Activated naive CD4-positive, alpha-beta T cell treated with anti-CD3 and anti-CD28 coated beads, Interleukin-2, amount 10 ng/mL, durations not matched to agents 7 days and 5 days (primary cell): ENCODE measurements at places on chromosomes 1 and 21.

DNA sequence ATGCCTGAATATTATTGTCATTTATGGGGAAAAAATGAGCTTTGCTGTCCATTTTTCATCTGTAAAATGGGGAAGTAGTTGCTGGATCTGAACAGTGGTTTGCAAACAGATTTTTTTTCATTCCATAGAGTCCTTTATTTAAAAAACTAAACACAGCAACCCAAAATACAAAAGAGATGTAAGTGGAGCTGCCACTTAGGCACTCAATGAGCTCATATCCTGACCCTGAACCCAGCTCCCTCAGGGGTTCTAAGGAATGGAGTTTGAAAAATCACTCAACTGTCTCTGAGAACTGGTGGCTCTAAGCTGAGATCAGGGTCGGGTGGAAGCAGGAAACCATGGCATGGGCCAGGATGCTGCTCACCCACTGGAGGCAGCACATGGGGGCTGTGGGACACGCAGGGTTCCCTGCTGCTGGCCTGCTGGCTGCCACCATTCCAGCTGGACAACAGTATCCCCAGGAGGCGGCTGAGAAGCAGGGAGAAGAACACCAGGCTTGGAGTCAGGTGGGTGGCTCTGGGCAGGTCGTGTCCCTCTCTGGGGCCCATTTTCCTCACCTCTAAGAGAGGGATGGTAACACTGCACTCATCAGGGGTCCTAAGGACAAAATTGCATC, 9.6 kb upstream of the ECE1 start:
- no peak for DNase-seq

DNA sequence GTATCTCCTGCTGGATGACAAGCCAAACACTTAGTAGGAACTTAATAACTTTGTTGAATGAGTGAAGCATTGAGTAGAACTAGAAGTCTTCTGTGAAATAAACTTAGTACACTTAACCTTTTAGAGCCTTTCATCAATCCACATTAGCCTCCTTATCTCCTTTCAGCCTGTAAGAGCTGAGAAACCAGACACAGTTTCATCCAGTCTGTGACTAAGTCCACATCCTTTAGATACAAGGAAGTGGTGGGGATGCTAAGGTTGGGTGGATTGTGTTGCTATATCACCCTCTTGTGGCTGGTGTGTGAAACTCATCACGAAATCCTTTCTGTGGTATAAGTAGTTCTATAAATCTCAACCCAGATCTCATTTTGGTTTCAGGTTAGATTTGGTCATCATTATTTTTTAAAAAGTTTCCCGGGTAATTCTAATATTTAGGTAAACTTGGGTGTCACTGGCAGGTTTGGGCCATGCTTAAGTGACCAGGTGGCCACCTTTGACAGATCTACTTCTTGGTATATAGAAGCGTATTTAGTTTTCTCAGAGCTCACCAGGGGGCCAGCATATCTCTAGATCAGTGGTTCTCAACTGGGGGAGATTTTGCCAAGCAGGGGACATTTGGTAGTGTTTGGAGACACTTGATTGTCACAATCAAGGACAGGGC, 27.8 kb upstream of the CD84 start:
- peak; percentile 76 for DNase-seq

DNA sequence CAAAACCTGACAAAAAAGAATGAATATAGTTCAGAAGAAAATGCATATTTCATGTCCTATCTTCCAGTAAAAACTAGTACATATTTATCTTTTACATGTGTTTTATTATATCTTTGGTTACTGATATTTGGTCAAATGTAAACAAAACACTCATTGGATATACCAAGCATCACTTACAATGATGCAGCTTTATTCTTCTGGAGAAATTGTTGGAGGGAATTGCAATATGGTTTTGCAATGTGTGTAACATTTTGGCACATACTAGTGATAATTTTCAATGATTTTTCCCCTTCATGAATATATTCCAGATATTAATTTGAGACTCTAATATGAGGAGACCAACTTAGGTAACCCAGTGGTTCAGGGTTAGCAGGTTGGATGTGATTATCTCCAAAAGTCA, 146.1 kb downstream of the ZC3H11B start:
- no peak for DNase-seq

DNA sequence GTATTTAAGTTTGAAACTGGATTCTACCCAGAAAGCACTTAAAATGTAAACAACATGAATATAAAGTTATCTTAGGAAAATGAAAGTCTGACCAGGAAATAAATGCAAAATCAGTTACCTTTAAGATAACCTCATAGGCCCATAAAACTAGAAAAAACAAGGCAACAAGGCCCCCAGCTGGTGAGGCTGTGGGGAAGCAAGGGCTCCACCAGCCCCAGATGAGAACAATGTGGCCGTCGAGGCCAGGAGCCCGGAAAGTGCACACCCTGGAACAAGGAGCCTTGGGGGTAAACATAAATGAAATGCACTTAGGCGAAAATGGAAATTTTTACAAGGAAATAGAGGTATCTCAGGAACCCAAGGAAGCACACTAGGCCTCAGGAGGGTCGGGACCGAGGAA, 37.9 kb upstream of the BMP8B start:
- DNase-seq, result no peak

GRCh38 chr1:215400741-215401140, 166.4 kb upstream of the KCTD3 start:
- no peak for DNase-seq

DNA sequence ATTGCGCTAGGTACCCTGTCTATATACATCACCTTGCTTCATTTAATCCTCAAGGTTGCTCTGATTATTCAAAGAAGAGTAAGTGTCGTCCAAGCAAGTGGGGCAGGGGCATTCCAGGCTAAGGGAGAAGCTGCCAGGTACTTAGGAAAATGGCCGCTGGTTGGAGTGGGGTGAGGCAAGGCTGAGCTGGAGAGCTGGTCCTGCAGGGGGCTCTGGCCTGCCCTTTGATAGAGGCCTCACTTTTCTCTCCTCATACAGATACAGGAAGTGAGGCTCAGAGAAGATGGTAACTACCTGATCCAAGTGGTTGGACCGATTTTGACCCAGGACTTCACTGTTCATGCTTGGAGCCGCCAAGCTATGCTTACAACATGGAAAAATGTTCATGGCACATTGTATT, 86.9 kb upstream of the ZBTB40 start:
- DNase-seq, result peak; percentile 5

- DNase-seq, result no peak
These were observed 47.6 kb upstream of the SAMD13 start for GRCh38 chr1:84253891-84254290.

- no peak for DNase-seq
These were observed 44.5 kb upstream of the DISP3 start for GRCh38 chr1:11434501-11434900.

- no peak for DNase-seq
These were observed 129.6 kb downstream of the PRDM16 start for GRCh38 chr1:3198371-3199271.

DNA sequence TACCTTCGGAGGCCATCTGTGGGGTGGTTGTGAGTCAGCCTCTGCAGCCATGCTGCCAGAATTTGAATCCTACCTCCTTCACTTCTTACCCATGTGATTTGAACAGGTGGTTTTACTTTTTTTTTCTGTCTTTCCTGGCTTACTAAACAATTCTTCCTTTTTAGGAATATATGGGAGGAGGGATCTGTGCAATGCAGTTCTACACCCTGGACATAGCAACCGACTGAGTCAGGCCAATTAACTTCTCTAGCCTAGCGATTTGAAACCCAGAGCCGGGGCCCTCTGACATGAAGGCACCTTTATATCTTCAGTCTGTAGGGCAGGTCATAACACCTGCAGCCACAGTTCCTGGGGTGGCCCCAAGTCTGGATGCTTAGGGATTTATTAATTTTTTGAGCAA, 83.6 kb downstream of the ST6GALNAC3 start:
- DNase-seq, result no peak

- DNase-seq, result no peak
These were observed 992 bp upstream of the C1QA start for GRCh38 chr1:22635436-22635835.

DNA sequence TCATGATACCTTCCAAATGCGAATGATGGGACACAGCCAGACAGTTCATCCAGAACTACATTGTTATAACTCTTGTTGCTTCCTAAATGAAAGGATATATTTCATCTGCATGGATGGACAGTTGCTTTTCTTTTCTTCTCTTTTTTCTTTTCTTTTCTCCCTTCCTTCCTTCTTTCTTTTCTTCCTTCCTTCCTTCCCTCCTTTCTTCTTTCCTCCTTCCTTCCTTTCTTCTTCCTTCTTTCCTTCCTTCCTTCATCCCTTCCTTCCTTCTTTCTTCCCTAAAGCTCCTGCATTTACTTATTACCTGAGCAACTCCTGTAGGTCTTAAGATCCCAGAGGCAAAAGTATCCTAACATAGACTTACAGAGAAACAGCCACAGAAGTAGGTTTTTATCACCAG, 221.6 kb downstream of the DUSP10 start:
- DNase-seq, result no peak

- no peak for DNase-seq
These were observed 631.6 kb upstream of the CAMK1G start for GRCh38 chr1:208951908-208952307.

- DNase-seq, result no peak
These were observed 8.0 kb upstream of the FAM20B start for GRCh38 chr1:179017383-179018326.

DNA sequence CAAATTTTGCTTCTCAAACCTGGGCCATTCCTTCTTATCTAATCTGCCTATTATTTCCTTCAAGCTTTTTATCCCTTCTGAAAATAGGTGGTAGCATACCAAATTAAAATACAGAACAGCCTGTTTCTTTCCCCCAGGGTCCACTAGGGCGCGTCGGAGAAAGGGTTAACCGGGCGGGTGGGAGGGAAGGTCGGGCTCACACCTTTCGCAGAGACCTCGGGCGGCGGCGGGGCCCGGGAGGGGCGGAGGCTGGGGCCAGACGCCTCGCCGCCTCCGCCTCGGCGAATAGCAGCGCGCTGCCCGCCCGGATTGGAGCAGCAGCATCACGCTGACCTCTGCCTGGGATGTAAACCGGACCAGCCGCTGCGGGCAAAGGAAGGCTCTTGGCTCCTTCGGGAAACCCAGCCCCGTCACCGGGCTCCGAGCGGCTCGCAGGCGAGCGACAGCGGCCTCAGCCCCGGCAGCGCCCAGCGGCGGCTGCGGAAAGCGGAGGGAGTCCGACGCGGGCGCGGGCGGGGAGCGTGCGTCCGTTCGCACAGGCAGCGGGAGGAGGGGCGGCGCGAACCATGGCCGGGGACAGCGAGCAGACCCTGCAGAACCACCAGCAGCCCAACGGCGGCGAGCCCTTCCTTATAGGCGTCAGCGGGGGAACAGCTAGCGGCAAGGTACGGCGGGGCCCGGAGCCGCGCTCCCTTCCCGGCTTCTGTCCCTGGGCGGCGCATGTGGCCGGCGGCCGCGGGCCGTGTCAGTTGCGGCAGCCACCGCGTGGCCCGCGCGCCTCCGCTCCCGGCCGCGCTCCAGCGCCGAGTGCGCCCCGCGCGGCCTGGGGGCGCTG, at the start of gene UCK2:
Gene UCK2, plus strand, starts transcription at position 347 of the 835 bp plus-strand sequence. Its CDS starts 220 bp downstream, at position 567.
- DNase-seq, result peak; percentile 67

GRCh38 chr1:160744199-160744851, 5.3 kb downstream of the SLAMF7 start:
- no peak for DNase-seq
